ENCODE measurements at places on chromosomes 16 and 17.

DNA sequence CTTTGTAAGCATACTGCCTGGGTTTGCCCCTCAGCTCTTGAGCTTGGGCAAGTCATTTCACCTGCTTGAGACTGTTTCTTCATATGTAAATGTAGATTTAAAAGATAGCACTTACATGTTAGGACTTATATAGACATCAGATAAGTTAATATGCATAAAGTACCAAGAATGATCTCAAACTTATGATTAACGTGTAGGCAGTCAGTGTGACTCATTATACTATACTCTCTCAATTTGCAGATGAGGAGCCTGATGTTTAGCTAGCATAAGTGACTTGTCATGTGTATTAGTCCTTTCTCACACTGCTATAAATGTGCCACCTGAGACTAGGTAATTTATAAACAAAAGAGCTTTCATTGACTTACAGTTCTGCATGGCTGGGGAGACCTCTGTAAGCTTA is 690.5 kb downstream of the KCNJ2 start:
- no peak for DNase-seq

- peak; percentile 32 for DNase-seq
Observed at GRCh38 chr17:68807998-68808772, 147.0 kb downstream of the ABCA8 start.

DNA sequence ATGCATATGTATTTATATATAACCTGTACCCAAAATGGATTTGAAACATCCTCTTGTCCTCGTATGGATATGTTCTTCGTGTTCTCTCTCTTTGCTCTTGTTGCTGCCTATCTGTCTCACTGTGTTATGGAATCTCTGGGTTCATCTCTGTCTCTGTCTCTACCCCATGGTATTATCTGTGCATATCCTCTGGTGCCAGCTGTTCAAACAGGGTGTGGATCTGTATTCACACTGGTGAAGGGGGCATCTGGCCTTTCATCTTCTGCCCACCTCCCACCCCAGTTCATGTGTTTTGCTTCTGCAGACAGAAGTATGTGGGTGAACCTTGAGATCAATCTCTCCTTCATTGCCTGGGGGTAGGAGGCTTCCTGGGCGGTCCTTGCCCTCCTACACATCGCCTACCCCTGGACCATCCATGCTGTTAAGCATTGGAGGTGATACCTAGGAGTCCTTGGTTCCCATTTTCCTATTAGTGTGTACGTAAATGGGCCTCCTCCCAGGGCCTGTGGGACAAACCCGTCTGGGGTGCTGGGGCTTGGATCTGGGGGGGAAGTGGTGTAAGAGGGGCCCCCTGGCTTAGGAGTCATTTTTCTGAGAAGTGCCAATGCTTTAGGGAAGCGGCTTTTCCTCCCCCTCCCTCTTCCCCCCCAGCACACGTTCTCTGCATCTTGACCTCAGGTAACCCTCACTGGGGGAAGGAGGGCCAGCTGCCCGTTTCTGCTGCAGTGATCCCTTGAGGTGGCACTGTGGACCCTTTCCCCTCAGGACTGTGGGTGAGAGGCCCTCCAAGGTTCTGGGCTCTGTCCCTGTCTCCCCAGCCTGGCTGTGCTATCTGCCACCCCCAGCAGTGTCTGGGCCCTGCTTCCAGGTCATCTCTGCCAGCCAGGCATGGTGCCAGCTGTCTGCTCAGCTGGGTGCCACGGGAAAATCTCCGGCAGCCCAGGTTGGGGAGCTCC is 21.1 kb downstream of the RARA start:
- DNase-seq, result no peak

GRCh38 chr17:37826497-37827430 is 81.9 kb upstream of the HNF1B start:
- no peak for DNase-seq

GRCh38 chr17:45573924-45574770 is 83.6 kb upstream of the PLEKHM1 start:
- peak; percentile 77 for DNase-seq

DNA sequence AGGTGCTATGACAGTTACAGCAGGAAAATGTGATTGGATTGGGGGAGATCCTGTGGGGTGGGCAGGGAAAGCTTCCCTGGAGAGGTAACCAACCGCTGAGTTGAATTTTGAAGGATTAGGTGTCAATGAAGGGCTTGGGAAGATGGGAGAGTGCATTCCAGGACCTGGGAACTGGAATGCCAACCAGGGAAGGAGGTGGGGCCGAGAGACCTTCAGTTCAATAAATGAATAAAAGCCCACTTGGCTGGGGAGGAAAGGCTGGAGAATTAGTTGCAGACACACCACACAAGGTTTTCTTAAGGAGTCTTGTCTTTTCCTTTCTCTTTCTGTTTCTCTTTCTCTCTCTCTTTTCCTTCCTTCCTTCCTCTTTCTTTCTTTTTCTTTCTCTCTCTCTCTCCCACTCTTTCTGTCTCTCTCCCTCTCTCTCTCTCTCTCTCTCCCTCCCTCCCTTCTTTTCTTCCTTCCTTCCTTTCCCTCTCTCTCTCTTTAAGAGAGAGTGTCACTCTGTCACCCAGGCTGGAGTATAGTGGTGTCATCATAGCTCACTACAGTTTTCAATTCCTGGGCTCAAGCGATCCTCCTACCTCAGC is 3.3 kb downstream of the USP43 start:
- no peak for DNase-seq

Measured in fibroblast of the aortic adventitia (primary cell).